ENCODE measurements at places on chromosomes 7 and 10.

GRCh38 chr7:78140109-78140508 is 341.5 kb downstream of the PHTF2 start:
- no peak for DNase-seq

DNA sequence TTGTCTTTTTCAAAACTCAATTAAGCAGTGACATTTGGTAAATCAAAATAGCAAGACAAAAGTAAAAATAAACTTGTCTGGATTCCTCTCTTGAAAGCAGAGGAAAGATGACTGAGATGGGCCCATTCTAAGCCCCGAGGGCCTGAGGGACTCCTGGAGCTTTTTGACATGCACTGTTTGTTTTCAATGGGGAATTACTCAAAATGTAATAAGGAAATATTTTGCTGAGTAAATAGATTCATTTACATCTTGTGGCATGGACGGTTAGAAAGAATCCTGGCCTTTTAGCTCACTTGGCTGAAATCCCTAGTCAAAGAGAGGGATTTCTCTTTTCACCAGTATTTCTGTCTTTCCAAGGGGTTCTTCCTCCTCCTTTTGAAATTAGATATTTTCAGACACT is 108.0 kb downstream of the MKX start:
- DNase-seq = peak; percentile 11

GRCh38 chr10:69994262-69994661 is 58.4 kb upstream of the MACROH2A2 start:
- peak; percentile 43 for DNase-seq

GRCh38 chr7:134777470-134777869 is 2.0 kb upstream of the CALD1 start:
- no peak for DNase-seq

- no peak for DNase-seq
Observed at GRCh38 chr7:104903846-104904245, 110.2 kb upstream of the KMT2E start.

GRCh38 chr10:133257489-133258065 is 19.1 kb downstream of the ADAM8 start:
- DNase-seq = peak; percentile 37

DNA sequence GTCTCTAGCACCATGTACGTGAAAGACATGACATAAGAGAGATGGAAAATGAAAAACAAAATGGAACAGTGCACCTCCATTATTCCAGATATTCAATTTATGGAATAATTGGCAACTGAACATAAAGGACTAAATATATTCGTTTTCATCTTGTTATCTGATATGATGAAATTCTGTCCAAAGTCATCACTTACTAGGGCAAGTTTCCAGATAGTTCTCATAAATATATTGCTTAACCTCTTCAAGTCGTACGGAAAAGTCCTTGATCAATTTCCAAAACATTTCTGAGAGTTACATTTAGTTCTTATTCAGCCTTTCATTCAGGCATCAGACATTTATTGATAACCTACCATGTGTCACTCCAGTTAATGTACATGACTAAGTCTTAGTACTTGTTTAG is 185.2 kb downstream of the HGF start:
- DNase-seq = no peak

GRCh38 chr10:76149182-76149581 is 717.8 kb downstream of the LRMDA start:
- DNase-seq = peak; percentile 64

GRCh38 chr10:34795334-34795733 is 19.8 kb downstream of the PARD3 start:
- no peak for DNase-seq

GRCh38 chr10:110824152-110824441 is 47.6 kb upstream of the PDCD4 start:
- DNase-seq = no peak

DNA sequence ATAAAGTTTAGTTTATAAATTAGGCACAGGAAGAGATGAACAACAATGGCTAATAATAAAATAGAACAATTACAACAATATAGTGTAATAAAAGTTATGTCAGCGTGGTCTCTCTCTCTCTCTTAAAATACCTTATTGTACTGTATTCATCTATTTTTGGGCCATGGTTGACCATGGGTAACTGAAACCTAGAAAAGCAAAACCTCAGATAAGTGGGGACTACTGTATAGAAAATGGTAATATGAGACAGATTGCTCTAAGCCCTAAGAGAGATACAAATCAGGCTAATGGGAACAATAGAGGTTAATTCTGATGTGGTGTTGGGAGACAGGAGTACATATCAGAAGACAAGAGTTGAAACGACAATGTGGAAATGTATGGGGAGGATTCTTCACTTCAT is 86.2 kb downstream of the ZNF365 start:
- no peak for DNase-seq

DNA sequence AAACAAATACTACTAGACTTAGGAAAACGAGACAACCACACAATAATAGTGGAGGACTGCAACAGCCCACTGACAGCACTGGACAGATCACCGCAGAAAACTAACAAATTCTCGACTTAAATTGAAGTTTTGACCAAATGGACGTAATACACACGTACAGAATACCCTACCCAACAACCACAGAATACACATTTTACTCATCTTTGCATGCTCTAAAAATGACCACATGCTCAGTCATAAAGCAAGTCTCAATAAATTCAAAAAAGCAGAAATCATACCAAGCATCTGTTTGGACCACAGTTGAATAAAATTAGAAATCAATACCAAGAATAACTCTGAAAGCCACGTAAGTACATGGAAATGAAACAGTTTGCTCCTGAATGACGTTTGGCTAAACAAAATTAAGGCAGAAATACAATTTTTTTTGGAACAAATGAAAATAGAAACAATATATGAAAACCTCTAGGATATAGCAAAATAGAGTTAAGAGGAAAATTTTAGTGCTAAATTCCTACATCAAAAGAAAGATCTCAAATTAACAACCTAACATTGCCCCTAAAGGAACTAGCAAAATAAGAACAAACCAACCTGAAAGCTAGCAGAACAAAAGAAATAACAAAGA is 30.6 kb downstream of the MAPK8 start:
- no peak for DNase-seq
